ENCODE measurements at places on chromosomes 13 and 19. TPM values are rescaled to one million over a fixed set of nuclear protein-coding genes. Genes with fewer than 3 reads are reported as not detected.

The VSIG10L gene
- polyA plus RNA-seq: 0.40 TPM

The URAD gene
- not detected for polyA plus RNA-seq

The C13orf42 gene
- polyA plus RNA-seq: not detected

- H3K36me3 ChIP-seq: no peaks in the 10 kb centered on the region
- H3K27me3 ChIP-seq: no peaks in the 10 kb centered on the region
- DNase-seq: no peak
- H3K4me1 ChIP-seq: peaks cover 54% of the 10 kb centered on the region
- peak overlapping the region; percentile 70 for H3K27ac ChIP-seq
Observed at GRCh38 chr13:51643105-51643881, 59.0 kb downstream of the WDFY2 start.

DNA sequence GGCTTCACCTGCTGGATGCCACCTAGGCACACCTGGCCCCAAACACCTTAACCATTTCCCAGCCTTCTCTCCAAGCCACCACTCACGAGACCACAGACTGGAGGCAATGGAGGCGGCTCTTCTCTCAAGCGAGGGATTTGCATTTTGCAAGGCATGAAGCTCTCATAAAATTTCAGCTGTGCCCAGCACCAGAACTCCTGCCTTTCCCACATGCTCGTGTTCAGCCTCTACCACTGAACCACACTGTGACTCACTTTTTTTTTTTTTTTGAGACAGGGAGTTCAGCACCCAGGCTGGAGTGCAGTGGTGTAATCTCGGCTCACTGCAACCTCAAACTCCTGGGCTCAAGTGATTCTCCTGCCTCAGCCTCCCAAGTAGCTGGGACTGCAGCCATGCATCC is 10.6 kb downstream of the NANOS3 start:
- no peak overlapping the region for H3K4me3 ChIP-seq
- peaks cover 5% of the 10 kb centered on the region for H3K4me1 ChIP-seq
- no peak for DNase-seq
- no peaks in the 10 kb centered on the region for H3K36me3 ChIP-seq

DNA sequence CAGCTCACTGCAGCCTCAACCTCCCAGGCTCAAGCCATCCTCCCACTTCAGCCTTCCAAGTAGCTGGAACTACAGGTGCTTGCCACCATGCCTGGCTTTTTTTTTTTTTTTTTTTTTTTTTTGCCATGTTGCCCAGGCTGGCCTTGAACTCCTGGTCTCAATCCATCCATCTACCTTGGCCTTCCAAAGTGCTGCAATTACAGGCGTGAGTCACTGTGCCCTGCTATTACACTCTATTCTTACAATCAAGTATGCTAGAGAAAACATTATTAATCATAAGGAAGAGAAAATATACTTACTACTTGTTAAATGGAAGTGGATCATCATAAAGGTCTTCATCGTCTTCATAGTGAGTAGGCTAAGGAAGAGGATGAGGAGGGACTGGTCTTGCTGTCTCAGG is 93.3 kb upstream of the DOCK9 start:
- no peak overlapping the region for H3K4me3 ChIP-seq
- peaks cover 12% of the 10 kb centered on the region for H3K4me1 ChIP-seq
- peaks cover under 1% of the 10 kb centered on the region for H3K36me3 ChIP-seq
- peaks cover 6% of the 10 kb centered on the region for H3K27me3 ChIP-seq
- no peak for DNase-seq
- H3K27ac ChIP-seq: no peak overlapping the region
